ENCODE measurements at places on chromosomes 2 and 18.

GRCh38 chr2:141946016-141946415 lies 184.8 kb downstream of the LRP1B start:
- no peak for DNase-seq

GRCh38 chr2:226122041-226122440 lies 677.6 kb downstream of the IRS1 start:
- no peak for DNase-seq

- DNase-seq, result no peak
These were observed 28.2 kb upstream of the CHRNA1 start for GRCh38 chr2:174792309-174793025.

DNA sequence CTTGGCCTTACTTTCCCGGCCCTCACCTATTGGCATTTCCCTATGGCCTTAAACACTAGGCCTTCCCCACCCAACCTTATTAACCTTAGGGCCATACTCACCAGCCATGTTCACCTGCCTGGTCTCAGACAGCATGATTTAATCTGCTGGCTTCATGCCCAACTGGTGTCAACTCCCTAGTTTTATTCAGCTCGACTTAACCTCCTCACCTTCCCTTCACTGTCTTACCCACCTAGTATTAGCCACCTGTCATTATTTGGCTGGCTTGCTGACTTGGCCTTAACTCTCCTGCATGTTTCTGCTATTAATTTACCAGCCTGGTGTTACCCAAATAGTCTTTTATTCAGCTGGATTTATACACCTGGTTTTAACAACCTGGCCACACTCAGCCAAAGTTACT lies 136.0 kb upstream of the ZSWIM2 start:
- no peak for DNase-seq

- no peak for DNase-seq
These were observed 146.3 kb downstream of the ATL2 start for GRCh38 chr2:38230756-38231155.

- DNase-seq, result no peak
These were observed 551.5 kb downstream of the RIT2 start for GRCh38 chr18:42563995-42564394.

DNA sequence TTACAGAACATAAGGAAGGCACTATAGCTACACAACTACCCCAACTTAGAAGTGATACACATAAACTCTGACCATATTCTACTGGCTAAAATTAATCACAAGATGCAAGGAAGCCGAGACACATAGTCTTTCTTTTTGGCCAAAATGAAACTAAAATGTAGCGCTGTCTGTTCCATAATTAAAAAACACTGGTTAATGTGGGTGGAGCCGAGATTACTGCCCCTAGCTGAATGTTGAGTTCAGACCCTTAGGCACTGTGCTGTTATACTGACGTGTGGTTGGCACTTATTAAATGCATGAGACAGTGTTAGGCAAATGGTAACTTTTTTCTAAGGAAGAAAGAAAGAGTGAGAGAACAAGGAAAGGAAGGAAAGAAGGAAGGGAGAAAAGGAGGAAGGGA lies 254.6 kb upstream of the RND3 start:
- DNase-seq, result no peak

DNA sequence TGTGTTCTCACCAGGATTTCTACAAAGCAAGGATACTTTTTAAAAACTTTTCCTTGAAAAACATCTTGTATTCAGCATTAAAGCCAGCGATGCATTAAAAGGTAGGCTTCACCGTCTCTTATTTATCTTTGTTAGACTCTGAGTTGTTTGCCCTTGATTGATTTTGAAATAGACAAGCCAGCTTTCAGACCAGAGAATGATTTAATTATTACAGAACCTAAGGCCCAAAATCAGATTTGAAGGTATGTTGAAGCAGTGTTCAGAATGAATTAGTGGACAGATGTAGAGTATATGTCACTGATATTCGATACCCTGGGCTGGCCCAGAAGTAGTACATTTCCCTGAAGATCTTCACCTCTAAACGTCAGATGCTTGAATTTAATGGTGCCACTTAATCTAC lies 136.4 kb downstream of the THSD7B start:
- DNase-seq, result no peak

GRCh38 chr2:241759067-241759807 lies 17.4 kb upstream of the GAL3ST2 start:
- DNase-seq, result no peak

- DNase-seq, result no peak
These were observed 100.9 kb upstream of the TNP1 start for GRCh38 chr2:216960671-216961268.

GRCh38 chr2:241386519-241386918 lies 30.4 kb downstream of the FARP2 start:
- no peak for DNase-seq
